ENCODE measurements at places on chromosomes 12 and 14. TPM values are rescaled to one million over a fixed set of nuclear protein-coding genes. Genes with fewer than 3 reads are reported as not detected.

- no peak for DNase-seq
Observed at GRCh38 chr14:54782751-54783659, 119.6 kb downstream of the GCH1 start.

GRCh38 chr12:117143008-117143532, 43.9 kb upstream of the TESC start:
- no peak for DNase-seq

GRCh38 chr12:51593021-51593420, 2.0 kb downstream of the SCN8A start:
- no peak for DNase-seq

GRCh38 chr14:93780813-93781400, 7.4 kb downstream of the PRIMA1 start:
- no peak for DNase-seq

GRCh38 chr14:75165586-75166391, 10.6 kb downstream of the TMED10 start:
- no peak for DNase-seq

DNA sequence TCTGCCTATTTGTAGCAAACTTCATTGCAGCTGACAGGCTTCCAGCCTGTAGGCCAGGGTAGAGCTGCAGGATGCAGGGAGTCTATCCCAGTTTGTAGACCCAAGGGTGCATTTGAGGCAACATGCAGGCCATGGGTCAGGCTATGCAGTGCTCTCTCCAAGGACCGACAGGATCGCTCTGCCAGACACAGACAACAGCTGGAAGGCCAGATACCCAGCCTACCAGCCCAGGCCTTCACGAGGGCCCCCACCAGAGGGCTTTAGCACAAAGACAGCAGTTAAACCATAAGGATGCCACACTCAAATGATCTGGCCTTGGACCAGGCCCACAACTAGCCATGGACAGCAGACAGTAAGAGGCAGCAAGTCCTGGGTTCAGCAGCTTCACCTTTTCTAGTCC, 10.3 kb downstream of the KCTD10 start:
- no peak for DNase-seq

GRCh38 chr12:74599932-74600331, 62.3 kb downstream of the ATXN7L3B start:
- no peak for DNase-seq

DNA sequence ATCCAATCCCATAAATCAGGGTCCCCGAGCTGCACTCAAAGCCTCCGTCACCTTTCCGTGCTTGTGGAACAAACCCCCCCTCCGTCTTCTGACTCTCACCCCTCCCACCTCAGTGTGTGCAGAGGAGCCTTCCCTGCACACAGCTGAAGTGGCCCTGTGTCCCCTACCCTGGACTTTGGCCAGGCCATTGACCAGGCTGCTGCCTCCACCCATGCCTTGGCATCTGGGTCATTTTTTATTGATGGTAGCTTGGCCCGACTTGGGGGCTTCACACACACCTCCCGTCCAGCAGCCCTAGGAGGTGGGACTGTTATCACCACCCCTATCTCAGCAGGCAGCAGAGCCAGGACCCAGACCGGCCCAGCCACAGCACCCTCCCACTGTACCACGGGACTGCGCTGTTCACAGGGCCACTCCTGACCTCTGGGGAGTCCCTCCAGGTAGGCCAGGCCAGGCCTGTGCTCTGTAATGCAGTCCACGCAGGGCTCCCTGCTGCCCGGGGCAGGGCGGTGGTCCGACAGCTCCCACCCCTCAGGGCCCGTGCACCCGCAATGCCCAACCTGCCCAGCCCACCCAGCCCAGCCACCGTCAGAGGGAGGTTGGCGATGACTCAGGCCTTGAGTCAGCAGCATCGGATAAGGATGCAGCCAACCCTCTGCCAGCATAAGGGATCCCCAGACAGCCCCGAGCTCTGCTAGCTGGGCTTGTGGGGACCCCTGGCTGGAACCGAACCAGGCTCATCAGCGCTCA, 9.2 kb upstream of the INF2 start:
- no peak for DNase-seq

GRCh38 chr12:11685316-11685715, 35.8 kb downstream of the ETV6 start:
- no peak for DNase-seq

DNA sequence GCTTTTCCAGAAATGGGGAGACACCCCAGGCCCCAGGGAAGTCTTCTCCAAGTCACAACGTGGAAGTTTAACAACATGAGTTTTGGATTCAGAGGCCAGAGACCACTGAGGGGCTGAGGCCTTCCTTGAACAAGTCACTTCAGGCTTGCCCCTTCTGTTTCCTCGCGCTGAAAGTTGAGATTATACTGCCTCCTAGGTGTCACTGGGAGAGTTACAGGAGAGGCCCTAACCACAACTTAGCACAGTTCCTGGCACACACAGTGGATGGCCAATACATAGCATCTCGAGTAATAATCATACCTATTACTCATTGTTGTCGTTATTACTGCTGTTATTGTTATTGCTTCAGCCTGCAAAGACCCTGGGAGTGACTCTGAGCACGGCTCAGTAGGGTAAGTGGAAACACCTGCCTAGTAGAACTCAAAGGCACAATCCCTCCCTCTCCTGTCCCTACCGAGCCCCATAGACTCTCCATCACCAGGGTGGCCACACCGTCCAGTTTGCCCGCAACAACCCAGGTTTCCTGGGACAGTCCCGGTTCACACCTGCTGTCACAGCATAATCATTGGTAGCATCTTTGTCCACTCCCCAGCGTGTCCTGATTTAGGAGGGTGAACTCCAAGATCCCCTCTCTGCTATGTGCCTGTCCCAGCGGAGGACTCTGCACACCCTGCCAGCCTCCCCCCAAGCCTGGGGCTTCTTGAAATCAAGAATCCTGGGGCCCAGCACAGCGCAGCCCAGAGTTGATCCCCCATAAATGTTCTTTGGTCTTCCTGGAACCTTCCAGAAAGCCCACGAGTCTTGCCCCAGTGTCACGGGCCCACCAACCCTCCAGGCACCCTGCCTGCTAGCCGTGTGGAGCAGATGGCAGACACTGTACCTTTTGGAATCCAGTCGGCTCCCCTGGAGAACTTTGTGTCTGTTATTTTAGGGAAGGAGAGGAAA, 85.0 kb downstream of the SYNE3 start:
- no peak for DNase-seq

GRCh38 chr12:26782372-26783130, 50.4 kb downstream of the ITPR2 start:
- no peak for DNase-seq

The ZDHHC22 gene
- polyA plus RNA-seq: 0.57 TPM

DNA sequence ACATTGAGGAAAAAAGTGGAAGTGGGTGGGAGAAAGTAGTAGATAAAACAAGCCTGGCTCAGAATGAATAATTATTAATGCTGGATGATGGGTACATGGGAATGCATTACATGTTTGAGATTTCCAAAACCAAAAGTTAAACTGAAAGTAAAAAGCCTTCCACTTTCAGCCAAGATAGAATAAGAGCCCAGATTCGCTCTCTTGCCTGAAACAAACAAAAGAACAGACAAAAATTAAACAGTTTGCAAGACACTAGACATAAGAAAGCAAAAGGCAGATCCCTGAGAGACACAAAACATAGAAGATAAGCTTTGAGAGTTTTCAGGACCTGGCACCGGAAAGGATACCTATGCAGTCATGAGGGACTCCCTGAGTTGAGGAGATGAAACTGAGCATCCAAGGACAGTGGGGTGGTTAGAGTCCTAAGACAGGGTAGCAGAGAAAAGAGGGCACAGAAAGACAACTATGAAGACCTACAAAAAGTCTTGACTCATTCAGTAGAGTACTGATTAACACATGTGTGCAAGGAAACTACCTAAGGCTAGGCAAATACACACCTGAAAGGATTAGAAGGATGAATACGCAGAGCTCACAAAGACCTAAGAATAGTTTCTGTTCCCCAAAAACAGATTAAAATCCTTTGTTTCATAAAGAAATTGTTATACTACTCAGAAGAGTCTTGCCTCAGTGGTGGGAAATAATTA, 54.1 kb downstream of the CEP83 start:
- DNase-seq: no peak

DNA sequence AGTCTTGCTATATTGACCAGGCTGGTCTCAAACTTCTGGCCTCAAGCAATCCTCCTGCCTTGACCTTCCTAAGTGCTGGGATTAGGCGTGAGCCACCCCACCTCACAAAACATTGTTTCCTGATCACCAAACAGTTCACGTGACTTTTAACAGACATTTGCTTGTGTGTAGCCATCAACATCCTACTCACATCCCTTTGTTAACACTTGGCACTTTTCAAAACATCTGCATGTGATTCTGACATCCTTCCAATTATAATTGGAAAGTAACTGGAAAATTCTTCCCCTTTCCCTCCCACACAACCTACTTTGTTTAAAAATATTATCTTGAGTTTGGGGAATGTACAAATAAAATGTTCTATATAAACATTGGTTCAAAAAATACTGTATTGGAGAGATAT, 317.9 kb downstream of the PCNX1 start:
- no peak for DNase-seq

GRCh38 chr14:34334329-34334728, 127.7 kb downstream of the SPTSSA start:
- no peak for DNase-seq

The PIK3C2G gene
- polyA plus RNA-seq: 5.2 TPM

GRCh38 chr12:72264548-72265175, 7.5 kb upstream of the TRHDE start:
- no peak for DNase-seq

DNA sequence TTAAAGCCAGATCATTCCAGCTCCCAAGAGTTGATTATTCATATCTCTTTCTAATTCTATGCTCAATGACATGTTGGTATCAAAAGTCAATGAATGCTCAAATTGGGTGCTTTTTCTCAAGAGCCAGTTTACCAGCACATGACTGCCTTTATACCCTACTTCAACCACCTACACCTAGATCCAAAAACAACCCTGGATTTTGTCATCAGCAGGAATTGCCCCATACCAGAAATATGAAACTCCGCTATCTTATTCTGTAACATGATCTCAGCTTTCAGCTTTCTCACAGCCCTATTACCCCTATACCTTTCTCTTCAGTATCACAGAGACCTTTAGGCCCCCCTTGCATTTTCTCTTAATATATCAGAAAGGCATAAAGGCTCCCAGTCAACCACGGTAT, 32.3 kb upstream of the ESR2 start:
- no peak for DNase-seq

The KLHL33 gene
- polyA plus RNA-seq: 0.50 TPM

DNA sequence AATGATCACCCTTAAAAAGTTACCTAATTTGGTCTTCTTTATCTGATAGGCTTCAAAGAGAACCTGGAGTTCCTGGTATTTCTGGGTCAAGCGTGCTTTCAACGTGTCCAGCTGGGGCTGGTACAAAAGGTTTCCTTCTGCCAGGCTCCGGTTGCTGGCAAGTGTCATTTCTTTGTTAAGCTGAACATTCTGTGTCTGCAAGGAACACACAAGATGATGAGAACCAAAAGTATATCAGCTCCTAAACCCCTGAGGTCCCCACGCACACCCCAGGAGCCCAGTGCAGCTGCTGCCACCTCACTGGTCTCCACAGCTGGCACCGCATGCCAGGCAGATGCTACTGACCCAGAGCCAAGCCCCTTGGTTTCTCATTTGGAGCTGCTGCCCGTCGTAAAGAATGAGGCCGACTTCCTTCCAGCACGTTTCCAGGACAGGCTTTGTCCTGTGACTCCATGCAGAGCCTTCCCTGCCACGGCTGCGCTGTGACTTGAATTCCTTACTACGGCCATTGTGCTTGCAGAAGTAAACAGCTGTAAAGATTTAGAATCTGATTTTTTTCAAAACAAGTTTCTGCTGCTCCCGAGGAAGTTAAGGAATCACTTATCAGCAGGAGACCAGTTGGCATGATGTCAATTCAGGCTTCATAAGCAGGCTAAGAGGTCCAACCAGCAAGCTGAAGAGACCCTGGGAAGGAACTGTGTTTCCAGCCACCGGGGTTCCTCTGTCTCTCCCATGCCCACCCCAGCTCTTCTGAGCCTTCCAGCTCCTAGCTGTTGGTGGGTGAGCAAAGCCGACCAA, 24.9 kb downstream of the VPS37B start:
- no peak for DNase-seq

- no peak for DNase-seq
Observed at GRCh38 chr12:93868771-93869170, 191.6 kb downstream of the CRADD start.

The P2RX7 gene
- 0.72 TPM for polyA plus RNA-seq

The CLECL1 gene
- polyA plus RNA-seq: not detected

- no peak for DNase-seq
Observed at GRCh38 chr12:107385509-107385908, 292.2 kb upstream of the CRY1 start.

DNA sequence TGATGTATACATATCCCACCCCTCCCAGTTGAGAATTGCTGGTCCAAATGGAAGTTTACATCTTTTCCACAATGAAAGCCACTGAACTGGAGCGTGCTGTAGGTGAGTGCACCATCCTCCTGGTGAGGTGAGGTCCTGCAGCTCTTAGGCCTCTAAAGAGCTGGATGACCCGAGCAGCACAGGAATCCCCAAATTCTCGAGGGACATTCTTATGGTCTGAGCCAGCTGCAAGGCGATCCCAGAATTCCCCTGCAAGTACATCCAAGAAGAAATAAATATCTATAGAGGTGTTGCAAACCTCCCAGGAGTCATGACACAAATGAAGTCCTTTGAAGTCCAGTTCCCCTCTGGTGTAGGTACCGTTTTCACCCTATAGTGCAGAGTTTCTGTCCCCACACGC, 24.0 kb downstream of the TMEM132C start:
- DNase-seq: no peak

DNA sequence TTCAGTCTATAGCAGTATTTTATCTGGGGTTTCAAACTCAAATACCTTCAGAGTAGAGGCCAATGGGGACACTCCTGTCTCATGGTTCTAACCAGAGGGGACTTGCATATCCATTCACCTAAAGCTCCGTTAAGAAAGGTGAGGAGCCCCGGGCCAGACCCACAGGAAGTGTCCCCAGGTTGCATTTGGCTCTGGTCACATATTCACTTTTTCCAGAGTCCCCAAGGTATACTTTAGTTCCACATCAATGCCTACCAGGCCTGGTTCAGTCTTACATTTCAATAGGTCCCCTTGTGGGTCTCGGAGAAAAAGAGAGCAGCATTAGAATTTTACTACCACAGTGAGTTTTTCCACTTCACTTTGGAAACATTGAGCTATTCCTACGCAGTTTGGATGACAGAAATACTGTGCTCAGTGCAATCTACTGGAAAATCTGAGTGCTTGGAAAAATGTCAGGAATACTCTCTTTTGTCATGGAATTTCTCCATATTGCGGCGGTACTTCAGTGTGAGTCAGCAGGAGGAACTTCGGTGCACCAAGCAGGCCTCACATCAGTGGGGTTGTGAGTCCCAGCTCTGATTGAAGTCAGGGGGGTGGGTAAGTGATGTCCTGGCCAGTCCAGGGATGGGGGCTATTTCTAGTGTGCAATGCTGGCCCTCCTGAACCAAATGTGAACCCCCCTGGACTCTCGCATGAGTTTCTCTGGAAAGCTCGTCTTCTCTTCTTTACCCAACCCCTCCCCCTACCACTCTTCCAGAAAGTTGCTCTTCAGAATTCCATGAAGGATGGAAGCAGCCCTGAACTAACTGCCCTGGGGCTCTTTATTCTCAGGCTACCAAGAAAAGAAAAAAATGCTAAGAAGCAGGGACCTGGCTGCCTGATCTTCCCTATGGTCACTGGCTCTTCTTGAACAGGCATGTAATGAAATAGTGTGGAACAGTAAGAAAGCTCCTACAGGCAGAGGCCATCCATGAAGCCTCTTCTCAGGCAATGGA, 184.7 kb downstream of the PRKCH start:
- DNase-seq: no peak

The HIP1R gene
- 75.0 TPM for polyA plus RNA-seq

- DNase-seq: no peak
Observed at GRCh38 chr12:131612092-131612755, 98.7 kb upstream of the SFSWAP start.

- DNase-seq: no peak
Observed at GRCh38 chr12:11183011-11183410, 3.7 kb downstream of the TAS2R42 start.

The NUP107 gene
- polyA plus RNA-seq: 60.2 TPM
